ENCODE measurements at places on chromosomes 7 and 10.

GRCh38 chr10:99731306-99732032, 458 bp downstream of the COX15 start:
- DNase-seq = no peak

DNA sequence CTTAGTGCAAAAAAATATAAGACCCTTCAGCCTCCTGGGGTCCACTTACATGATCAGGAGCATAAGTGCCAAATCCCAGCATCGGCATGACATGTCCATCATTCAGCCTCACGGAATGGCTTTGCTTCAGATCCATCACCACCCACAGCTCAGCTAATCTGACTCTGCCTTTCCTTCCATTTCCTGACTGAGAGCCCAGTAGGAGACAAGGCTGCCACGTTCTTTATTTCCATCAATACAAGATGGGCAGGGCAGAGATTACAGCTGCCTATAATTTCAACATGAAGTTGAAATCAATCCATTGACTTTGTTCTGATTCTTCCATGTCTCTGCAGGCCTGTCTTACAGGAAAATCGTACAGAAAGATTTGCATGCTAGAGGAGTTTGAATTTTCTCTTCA, 76.4 kb upstream of the UCN3 start:
- no peak for DNase-seq

GRCh38 chr10:35946556-35946955, 304.5 kb upstream of the FZD8 start:
- no peak for DNase-seq

- DNase-seq = no peak
These were observed at the start of gene KCND2 for GRCh38 chr7:120272701-120273475. KCND2 (plus strand) TSS chr7:120273175.

GRCh38 chr7:151017370-151017952, 6.8 kb downstream of the ATG9B start:
- no peak for DNase-seq

DNA sequence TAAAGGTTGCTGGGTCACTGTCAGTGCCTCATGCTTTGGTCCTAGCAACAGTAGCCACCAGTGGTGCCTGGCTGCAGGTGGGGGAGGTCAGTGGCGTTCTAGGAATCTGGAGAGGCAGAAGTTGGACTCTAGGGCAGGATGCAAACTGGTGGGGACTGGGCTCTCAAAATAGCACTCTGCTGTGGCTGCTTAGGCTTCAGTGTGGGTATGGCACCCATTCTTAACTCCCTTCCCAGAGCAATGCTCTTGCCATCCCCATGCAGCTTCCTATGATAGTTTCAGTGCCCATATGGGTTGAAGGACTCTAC, 330.8 kb downstream of the PCDH15 start:
- DNase-seq = no peak

DNA sequence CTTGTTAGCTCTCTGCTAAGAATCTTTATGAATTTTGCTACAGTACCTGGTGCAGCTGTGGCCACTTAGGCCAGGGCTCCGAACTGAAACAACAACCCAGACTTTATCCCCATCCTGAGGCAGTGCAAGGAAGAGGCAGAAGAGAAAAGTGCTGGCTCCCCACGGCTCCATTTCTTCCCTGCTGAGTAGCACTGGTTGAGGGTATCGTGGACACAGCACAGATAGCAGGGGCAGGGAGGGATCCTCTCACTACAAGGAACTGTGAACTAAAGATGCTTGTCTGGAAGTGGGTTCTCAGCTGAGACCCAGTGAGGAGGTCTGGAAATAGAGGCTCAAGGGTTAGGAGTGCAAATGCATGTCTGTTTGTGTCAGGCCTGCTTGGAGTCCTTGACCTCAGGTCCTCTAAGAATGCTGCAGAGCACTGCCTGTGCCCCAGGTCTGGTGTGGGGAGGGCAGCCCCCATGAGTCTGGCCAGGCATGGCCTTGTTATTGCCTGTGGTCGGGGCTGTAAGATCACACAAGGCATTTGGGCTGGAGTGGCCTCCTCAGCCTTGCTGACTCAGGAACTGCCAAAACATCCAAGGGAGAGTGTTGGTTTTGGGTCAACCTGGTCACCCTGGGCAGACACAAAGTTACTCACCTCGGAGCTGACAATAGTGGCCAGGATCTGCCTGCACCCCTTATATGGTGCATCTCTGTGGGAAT, 58.1 kb downstream of the DMBT1 start:
- DNase-seq = no peak

DNA sequence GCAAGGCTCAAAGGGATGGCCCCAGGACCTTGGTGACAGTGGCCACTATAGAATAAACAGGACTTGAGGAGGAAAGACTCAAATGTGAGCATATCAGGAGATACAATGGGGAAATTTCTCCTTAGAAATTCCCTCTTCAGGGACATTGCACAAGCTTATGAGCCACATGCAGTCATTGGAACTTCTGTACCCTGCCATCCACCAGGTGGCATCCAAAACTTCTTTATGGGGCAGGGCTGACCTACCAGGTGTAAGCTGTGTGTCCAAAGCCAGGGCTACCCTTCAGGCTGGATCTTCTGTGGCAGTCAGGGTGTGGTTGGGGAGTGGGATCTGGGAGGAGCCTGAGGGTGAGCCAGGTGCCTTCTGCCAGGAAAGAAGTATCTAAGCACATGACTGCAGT, 36.6 kb upstream of the LRRC18 start:
- DNase-seq = no peak

GRCh38 chr10:51244748-51245490, 170.6 kb downstream of the PRKG1 start:
- no peak for DNase-seq

GRCh38 chr7:142767451-142767850, 3.3 kb upstream of the PRSS2 start:
- DNase-seq = no peak

GRCh38 chr7:56106108-56107073, at the start of gene CHCHD2:
CHCHD2 (minus strand) TSS chr7:56106476; CDS start chr7:56106413, 63 bp downstream.
- peak; percentile 81 for DNase-seq

GRCh38 chr10:75484717-75485116, 53.3 kb downstream of the LRMDA start:
- DNase-seq = no peak

DNA sequence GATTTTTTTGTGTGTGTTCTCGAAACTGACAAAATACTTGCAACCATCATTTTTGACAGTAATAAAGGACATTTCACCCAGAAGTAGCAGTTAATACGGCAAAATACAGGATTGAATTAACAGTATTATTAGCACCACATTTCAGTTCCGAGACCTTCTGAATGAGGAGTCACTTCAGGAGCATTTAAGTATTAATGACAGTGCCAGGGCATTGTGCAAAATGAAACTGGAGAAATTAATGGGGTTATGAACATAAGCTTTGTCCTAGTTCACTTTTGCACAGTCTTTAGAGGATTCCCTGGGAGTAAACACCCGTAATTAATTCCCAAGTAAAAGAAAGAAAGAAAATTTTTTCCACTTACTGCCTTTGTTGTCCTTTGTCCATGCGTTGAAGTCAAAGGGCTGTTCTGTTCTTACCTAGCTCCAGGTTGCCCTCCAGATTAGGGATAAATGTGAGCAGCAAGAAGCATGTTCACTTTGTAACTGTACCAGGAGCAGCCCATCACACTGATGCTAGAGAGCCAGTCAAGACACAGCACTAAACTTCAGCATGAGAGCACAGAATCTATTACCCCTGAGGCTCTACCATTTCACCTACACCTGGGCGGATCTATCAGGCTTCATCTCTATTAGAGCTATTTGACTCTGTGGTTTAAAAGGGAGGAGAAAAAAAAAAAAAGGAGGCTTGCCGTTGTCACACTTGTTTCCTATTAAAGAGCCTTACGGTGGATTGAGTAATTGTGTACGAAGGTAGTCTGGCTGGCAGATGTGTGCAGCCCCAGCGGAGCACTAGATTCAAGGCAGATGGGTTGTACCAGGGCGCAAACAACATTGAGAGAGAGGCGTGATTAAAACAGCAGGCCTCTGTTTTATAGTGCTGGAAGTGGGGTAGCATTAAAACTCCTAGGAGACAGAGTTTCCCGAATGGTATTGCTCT, 297.8 kb upstream of the SEMA3A start:
- no peak for DNase-seq

- no peak for DNase-seq
These were observed 168.9 kb upstream of the ASAH2 start for GRCh38 chr10:50420196-50420595.

GRCh38 chr7:55457801-55458200, 92.7 kb downstream of the LANCL2 start:
- no peak for DNase-seq

GRCh38 chr10:66834802-66835201, 91.0 kb upstream of the LRRTM3 start:
- DNase-seq = no peak

- no peak for DNase-seq
These were observed 112.3 kb downstream of the SPDYE5 start for GRCh38 chr7:75604408-75604807.

GRCh38 chr10:3482200-3482993, 302.6 kb downstream of the KLF6 start:
- no peak for DNase-seq

DNA sequence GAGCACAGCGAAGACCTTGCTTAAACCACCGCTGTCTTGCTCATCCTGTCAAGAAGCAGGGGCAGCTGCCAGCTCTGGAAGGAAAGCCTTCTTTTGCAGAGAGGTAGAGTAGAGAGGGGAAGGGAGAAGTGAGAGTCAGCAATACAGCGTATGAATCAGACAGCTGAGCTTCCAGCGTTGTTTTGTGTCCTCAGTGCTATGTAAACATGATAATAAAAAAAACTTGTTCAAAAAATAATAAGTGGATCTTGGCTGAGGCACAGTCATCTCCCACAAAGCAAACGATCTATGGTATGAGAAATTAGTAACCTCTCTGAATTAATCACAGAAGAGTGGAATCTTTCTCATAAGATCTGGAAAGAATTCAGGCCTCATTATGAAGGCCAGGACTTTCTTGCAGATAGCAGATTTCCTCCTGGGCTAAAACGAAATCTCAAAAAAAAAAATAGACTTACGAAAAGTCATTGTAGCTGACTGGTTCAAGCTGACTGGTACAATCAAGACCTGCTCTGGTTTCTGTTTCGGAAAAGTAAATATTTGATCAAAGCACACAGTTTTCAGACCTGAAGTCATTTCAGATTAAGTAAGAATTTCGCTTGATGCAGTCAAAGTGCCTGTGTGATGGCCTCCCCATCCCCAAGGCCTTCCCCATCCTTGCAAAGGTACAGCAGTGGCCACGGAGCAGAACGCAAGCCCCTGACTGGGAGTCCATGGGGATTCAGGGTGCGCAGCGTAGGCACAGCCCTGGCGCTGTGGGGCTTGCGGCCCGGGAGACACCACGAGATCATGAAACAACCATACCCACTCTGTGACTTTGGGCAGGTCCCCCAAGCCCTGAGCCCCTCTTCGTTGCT, 29.4 kb downstream of the CHST15 start:
- no peak for DNase-seq

- no peak for DNase-seq
These were observed 66.3 kb upstream of the INHBA start for GRCh38 chr7:41769162-41769561.

- DNase-seq = no peak
These were observed 4.6 kb upstream of the TBC1D12 start for GRCh38 chr10:94397549-94398370.

GRCh38 chr7:37028909-37029440, 304.7 kb upstream of the AOAH start:
- no peak for DNase-seq
